PC-3 (cell line): ENCODE measurements at places on chromosomes 7 and 10. TPM values are rescaled to one million over a fixed set of nuclear protein-coding genes. Genes with fewer than 3 reads are reported as not detected.

DNA sequence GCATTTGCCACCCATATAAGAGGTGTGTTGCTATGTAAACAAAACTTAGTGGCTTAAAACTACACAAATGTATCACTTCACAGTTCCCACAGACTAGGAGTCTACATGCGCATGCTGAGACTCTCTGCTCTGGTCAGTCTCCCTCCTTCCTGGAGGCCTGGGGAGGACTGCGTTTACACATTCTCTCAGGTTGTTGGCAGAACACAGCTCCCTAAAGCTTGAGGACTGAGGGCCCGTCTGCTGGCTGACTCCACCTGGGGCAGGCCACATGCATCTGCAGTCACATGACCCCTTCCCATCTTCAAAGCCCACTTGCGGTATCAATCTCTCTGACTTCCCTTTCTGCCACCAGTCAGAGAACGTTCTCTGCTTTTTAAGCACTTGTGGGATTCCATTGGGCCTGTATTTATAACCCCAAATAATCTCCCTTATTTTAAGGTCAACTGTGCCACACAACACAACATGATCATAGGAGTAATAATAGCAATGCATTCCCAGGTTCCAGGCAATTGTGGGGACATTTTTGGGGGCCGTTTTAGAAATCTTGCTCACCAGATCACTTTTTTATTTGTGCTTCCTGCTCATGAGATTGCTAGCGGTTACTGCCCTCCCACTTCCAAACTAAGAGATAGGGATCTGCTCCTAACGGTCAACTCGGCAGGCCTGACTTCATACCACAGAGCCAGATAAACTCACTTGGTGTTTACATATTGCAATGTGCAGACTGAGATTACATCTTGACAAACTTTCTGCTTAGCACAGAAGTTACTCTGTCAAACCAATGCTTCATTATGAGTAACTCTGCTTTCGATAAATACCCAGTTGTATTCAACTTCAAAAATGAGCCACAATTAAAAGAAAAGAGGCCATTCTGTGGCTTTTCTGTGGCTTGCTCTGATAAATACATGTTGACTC lies 96.3 kb downstream of the ALOX5 start:
- H3K4me3 ChIP-seq: no peak overlapping the region
- peak overlapping the region; percentile 30 for H3K27ac ChIP-seq

DNA sequence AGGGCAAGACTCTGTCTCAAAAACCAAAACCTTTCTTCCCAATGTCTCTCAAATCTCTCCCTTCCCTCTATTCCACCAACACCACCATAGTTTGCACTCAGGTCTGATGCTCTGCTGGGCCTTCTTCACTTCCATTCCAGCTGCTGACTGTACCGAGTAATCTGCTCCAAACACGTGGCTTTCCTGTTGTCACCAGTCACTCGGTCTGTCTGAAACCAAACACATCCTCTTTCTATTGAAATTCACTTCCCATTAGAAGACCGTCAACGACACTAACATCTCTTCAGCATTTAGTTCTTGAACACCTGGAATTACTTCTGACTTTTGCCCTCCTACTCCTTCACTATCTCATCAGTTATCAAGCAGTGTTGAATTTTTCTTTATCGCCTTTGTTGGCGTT lies 4.7 kb upstream of the NRF1 start:
- DNase-seq: no peak
- no peak overlapping the region for H3K4me3 ChIP-seq
- H3K27ac ChIP-seq: no peak overlapping the region
- no peaks in the 10 kb centered on the region for H3K27me3 ChIP-seq

- peak; percentile 71 for DNase-seq
- H3K4me1 ChIP-seq: peaks cover 22% of the 10 kb centered on the region
- no peaks in the 10 kb centered on the region for H3K36me3 ChIP-seq
- H3K4me3 ChIP-seq: no peak overlapping the region
- peak overlapping the region; percentile 85 for H3K27ac ChIP-seq
Measured at GRCh38 chr7:17184805-17185689, 113.4 kb upstream of the AHR start.

- no peaks in the 10 kb centered on the region for H3K4me1 ChIP-seq
- no peaks in the 10 kb centered on the region for H3K27me3 ChIP-seq
- no peak overlapping the region for H3K4me3 ChIP-seq
- no peaks in the 10 kb centered on the region for H3K36me3 ChIP-seq
- no peak for DNase-seq
Measured at GRCh38 chr7:135755351-135755753, 6.7 kb upstream of the FAM180A start.

The ZNF138 gene
- 4.1 and 10.9 TPM in 2 replicates for total RNA-seq

- DNase-seq: no peak
- H3K27ac ChIP-seq: no peak overlapping the region
- H3K4me3 ChIP-seq: no peak overlapping the region
- H3K27me3 ChIP-seq: no peaks in the 10 kb centered on the region
- peaks cover 3% of the 10 kb centered on the region; the same call in 1 of the 2 replicates for H3K36me3 ChIP-seq
Measured at GRCh38 chr10:35427543-35427942, 91.2 kb downstream of the CCNY start.

- H3K4me1 ChIP-seq: peaks cover 52% of the 10 kb centered on the region
- H3K36me3 ChIP-seq: no peaks in the 10 kb centered on the region
- H3K27ac ChIP-seq: peak overlapping the region; percentile 94
- H3K4me3 ChIP-seq: no peak overlapping the region
- no peak for DNase-seq
Measured at GRCh38 chr10:86972613-86973380, 4.5 kb downstream of the ADIRF start.

The CPN1 gene
- not detected in 2 replicates for total RNA-seq

The TUBGCP2 gene
- 72.9 and 84.4 TPM in 2 replicates for total RNA-seq
